ENCODE measurements at places on chromosomes 5 and 9.

GRCh38 chr5:96745844-96746531 lies 61.8 kb downstream of the ERAP1 start:
- no peak for DNase-seq

GRCh38 chr5:127878174-127878750 lies 175.1 kb downstream of the CCDC192 start:
- DNase-seq: no peak

GRCh38 chr5:133357758-133358157 lies 254.6 kb downstream of the FSTL4 start:
- no peak for DNase-seq

GRCh38 chr5:43157068-43157467 lies 35.0 kb upstream of the NIM1K start:
- DNase-seq: no peak

- no peak for DNase-seq
Observed at GRCh38 chr5:181054138-181054537, 14.1 kb downstream of the BTNL9 start.

DNA sequence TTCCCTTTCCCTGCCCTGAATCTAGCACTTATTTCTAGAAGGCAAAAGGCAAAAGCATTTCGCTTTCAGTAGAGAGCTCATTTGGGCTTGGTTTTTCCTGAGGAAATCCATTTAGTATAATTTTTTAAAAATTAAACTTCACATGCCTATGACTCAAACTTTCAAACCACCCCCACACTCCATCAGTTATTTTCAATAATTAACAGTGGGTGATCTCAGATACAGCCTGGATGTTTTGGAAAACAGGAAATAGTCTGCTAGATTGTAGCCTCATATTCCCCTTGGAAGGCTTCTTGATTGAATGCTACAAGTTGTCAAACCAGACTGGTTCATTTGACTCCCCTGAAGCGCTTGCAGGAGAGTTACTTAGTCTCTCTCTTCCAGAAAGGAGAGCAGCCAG lies 40.6 kb downstream of the SEMA5A start:
- no peak for DNase-seq

DNA sequence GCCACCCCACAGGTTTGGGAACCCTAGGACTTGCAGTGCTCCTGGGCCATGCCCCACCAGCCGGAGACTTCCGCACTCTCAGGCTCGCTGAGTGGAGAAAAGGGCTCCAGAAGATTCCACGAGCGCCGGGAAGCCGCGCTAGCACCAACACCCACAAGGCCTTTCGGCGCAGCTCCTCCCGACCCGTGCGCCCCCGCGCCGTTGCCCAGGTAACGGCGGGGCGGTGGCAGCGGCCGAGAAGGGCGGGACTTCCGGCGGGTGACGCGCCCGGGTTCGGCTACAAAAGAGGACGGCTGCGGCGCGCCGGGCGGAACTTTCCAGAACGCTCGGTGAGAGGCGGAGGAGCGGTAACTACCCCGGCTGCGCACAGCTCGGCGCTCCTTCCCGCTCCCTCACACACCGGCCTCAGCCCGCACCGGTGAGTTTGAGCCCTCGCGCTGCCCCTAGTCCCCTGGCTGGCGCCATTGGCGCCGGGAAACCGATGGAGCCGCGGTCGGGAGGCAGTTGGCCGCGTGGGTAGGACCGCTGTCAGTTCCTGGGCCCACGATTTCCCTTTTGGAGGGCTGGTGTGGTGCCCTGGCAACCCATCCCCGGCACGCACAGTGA lies at the start of gene DNAJA1:
TSS of gene DNAJA1 (plus strand) at position 308 of the 606 bp plus-strand sequence. CDS start 1,212 bp downstream, outside the sequence.
- DNase-seq: peak; percentile 95

DNA sequence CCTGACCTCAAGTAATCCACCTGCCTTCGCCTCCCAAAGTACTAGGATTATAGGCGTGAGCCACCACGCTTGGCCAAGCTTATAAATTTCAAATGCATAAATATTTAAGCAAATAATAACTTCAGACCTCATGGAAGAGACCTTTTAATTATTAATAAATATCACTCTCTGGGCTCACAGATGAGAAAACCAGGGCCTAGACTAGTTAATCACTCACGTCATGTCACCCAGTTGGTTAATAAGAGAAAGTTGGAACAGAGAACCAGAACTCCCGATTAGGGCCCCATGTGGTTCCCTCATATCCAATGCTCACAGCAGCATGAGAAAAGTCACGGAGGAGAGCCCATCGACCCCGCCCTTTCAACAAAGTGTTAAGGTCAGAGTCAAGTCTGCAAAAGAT lies 79.3 kb downstream of the EPB41L4A start:
- no peak for DNase-seq

DNA sequence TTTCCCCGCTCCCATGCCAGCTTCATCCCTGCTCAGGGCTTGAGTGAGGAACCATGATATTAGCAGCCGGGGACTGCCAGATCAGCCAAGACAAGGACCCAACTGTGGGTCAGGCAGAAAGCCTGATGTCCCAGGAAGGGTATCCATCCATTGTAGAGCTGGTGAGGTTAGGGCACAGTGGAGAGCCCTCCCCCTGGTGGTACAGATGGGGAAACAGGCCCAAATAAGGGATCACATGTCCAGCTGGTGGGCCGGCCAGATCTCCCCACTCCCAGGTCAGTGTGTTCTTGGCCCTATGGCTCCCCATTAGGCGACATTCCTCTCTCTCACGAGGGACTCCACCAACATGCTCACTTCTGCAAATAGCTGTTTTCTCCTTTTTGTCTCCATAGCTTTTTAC lies 9.0 kb downstream of the CDX1 start:
- no peak for DNase-seq

DNA sequence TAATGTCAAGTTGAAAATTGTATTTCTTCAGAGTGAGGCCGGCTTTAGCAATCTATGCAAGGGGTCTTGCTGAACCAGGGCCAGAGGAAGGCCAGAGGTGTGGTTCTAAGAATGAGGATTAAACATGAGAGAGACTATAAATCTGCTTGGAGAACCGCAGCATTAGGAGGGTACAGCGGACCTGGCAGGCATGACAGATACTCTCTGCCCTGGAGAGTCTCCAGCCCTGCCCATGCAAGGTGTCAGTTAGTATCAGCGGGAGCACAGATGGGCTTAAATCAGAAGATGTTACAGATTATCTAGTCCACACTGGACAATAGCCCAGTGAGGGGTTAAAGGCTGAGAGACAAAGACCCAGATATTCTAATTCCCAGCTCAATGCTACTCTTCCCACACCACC lies 11.5 kb upstream of the GPX3 start:
- no peak for DNase-seq

- no peak for DNase-seq
Observed at GRCh38 chr9:78575771-78576170, 278.8 kb downstream of the PSAT1 start.

- DNase-seq: no peak
Observed at GRCh38 chr5:150853561-150853960, 7.2 kb downstream of the IRGM start.

- DNase-seq: no peak
Observed at GRCh38 chr5:163361450-163361849, 75.9 kb upstream of the CCNG1 start.

GRCh38 chr5:21140987-21141386 lies 1153.0 kb upstream of the CDH18 start:
- DNase-seq: no peak

DNA sequence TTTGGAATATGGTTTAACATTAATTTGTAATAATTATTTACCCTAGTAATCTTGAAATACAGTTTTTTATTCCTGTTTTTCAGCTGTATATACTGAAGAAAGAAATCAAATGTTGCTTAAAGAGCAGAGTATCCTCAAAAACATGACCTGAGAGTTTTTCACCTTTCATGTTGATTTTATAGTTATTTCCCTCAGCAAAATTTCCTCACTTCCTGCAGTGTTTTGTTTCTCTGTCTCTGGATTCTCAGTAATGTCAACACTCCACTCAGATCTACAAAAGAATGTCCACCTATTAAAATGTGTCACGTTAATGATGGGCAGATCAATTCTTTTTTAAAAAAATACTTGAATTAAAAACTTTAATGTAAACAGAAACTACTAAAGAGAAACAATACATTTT lies 398.3 kb downstream of the ANXA1 start:
- DNase-seq: no peak

- no peak for DNase-seq
Observed at GRCh38 chr5:91151947-91152346, 231.2 kb downstream of the ARRDC3 start.

DNA sequence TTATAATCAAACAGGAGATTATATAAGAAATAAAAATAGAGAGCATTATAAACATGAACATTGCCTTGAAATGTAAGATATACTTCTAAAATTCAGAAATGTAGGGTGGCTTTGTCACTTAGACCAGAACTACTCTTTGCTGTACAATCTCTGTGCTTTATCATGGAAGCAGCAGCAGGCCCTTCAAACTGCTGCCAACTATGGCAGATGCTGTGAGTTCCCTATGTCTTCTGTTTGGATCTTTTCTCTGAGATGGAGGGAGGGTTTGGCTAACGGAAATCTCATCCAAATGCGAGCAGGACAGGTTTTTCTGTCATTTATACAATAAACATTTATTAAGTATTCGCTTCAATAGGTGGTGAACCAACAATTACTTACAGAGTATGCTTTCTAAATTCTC lies 34.8 kb upstream of the RICTOR start:
- DNase-seq: no peak

- peak; percentile 4 for DNase-seq
Observed at GRCh38 chr5:112329419-112330090, 89.5 kb downstream of the EPB41L4A start.

DNA sequence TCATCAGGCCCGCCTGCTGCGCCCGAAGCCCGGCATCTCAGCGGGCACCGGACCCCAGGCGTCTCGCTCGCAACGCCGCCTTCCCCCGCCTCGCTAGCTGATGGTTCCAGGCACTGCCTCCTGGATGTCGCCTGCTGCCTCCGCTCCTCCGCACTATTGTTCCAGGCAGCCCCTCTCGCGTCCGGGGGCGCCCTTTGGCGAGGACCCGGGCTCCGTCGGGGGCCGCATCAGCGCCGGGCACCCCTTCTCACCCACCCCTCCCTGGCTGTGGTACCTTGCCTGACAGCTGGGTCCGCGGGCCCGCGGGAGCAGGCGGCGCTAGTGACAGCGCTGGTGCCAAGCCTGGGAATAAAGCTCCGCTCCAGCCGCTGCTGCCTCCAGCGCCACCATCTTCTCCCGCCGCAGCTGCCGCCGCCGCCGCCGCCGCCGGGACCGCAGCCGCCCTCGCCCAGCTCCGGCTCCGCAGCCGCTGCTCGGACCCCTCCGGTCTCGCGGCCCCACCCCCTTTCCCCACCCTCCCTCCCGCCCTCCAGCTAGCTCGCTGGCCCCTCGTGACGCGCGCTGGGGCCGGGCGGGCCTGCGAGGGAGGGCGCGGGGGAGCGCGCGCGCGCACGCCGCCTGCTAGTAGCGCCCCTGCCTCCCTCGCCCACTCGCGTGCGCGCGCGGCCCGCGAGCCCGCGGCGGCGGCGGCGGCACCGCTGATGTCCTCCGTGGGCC lies at the start of gene APBA1:
TSS of gene APBA1 (minus strand) at position 493 of the 717 bp plus-strand sequence.
- peak; percentile 36 for DNase-seq

DNA sequence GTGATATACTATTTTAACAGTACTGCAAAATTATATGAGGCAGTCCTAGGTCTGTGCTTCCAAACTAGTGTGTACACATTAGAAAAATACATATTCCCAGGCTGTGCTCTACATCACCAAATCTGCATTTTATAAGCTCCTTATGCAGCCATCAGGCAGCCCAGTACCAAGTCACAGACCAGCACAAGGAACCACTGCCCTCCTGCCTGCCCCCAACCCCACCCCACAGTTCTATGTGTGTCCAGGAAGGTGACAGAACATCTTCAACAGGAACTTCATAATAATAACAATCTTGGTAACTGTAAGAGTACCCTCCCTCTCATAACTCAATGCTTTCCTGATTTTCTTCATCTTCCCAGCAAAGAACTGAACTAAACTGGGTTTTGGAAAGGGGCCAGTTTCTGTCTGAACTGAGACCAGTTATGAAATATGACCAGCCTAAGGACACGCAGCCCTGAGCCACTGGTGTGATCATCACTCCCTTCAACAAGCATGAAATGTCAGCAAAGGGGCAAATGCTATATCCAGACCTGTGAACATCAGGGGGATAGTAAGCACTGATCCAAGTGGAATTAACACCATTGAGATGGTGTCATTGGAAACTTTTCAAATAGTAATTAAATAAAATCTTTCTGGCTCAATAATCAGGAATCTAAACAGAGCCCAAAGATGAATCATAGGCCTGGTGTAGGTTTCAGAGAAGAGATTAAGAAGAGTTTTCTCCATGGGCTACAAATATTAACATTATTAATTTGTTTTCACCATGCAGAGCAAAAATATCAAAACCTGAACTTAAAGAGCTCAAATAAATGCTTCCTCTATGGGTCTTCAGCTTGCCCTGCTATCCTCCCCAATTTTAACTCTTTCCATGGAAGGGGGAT lies 82.1 kb downstream of the DPYSL3 start:
- DNase-seq: no peak

- no peak for DNase-seq
Observed at GRCh38 chr9:134169724-134170401, 5.5 kb upstream of the RNU6ATAC start.

DNA sequence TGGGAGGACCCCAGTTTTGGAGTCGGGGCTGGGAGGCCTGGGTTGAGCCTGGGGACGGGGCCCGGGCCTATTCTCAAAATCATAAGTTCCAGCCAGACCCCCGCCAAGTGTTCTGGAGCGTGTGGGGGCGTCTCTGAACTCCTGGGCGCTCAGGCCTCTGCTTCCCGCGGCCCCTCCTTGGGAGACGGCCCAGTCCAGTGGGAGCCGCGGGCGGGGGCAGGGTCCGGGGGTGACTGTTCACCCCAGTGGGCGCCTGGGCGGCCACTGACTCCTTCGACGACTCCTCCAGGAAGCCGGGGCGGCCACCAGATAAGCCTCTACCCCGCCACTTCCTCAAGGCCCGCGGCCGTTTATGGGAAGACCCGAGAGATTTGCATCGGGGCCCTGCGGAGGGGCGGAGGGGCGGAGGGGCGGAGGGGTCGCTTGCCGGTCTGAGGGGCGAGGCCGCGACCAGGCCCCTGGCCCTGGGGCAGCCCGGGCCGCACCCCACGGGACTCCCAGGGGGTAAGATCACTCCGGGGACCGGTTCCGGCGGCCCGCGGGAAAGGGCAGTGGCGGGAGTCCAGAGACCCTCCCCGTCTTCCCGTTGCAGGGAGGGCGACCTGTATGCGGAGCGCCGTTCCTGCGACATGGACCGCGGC lies 655 bp downstream of the TOR4A start:
- no peak for DNase-seq

- no peak for DNase-seq
Observed at GRCh38 chr5:22663134-22663533, 190.0 kb downstream of the CDH12 start.

GRCh38 chr5:81779125-81779915 lies 28.4 kb upstream of the SSBP2 start:
- DNase-seq: peak; percentile 35

- DNase-seq: no peak
Observed at GRCh38 chr9:90854637-90855175, 53.1 kb downstream of the SYK start.

Measured in CD4-positive, alpha-beta T cell treated with Interleukin-2 at 100 ng/mL for 4 hours (primary cell).